ENCODE measurements at places on chromosomes 3 and 15.
A peak's percentile ranks its signal among the peaks of the same experiment; 100 is the strongest.

- DNase-seq = peak; percentile 60
Measured at GRCh38 chr3:13419505-13420044, 547 bp downstream of the NUP210 start.

DNA sequence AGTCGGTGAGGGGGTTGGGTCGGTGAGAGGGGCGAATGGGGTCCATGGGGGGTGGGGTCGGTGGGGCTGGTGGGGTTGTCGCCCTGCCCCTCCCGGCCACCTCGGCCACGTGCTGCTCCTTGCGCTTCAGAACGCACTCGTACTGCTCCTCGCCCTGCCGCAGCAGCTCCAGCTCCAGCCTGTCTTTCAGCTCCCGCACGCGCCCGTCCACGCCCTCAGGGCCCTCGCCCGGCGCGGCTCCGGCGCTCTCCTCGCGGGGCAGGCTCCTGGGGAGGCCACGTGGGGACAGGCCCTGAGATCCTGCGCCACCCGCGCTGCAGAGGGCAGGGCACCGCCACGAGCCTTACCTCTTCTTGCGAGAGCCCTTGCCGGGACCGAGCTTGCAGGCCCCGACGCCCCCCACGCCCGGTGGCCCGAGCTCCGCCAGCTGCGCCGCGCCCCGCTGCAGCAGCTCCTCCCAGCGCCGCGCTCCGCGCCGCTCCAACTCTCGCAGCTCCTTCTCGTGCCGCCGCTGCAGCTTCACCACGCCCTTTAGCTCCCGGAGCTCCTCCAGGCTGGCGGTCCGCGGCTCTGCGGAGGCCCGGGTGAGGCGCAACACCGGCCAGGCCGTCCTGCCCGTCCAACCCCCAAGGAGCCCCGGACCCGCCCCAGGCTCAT, 8.2 kb upstream of the ANKRD63 start:
- DNase-seq = no peak

DNA sequence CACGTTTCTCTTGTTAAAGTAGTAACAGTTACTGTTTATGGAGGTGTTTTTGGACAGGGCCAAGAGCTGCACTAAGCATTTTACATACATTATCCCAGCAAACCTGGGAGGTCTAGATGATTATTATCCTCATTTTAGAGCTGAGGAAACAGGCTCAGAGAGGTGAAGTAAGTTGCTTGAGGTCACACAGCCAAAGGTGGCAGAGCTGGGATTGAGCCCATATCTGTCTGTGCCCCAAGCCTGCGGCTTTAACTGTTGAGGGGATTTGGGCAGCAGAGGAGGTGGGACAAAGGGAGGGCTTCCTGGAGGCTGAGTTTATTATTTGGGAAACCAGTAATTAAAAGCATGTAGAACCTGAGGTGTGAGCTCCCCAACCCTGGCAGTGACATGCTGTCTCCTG, 9.2 kb downstream of the SMAD6 start:
- DNase-seq = no peak

DNA sequence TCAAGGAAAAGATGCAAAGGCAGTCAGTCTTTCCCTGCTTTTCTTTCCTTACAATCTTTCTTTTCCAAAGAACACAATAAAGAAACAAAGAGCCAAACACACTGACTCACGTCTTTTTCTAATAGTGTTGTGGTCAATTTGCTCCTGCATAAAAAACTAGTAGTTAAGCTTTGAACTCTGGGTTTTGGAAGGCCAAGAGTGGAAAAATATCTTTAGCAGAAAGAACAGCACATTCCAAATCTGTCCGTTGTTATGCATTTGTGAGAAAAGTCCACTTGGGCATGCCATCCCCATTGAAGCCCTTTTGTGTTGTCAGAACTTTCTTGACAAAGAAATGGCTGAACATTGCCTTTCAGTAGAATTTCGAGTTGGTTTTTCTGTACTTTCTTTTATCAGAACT, 18.2 kb downstream of the COL8A1 start:
- DNase-seq = no peak

- no peak for DNase-seq
Measured at GRCh38 chr3:194136519-194137007, 615 bp downstream of the HES1 start.

- DNase-seq = no peak
Measured at GRCh38 chr3:42180901-42181300, 85.1 kb downstream of the CCK start.

GRCh38 chr3:124839896-124840295, 47.3 kb downstream of the ITGB5 start:
- DNase-seq = no peak

Measured in activated CD4-positive, alpha-beta T cell treated with anti-CD3 and anti-CD28 coated beads for 1 hour (primary cell).